RWPE1 (cell line): ENCODE measurements at places on chromosomes 1 and 21.

DNA sequence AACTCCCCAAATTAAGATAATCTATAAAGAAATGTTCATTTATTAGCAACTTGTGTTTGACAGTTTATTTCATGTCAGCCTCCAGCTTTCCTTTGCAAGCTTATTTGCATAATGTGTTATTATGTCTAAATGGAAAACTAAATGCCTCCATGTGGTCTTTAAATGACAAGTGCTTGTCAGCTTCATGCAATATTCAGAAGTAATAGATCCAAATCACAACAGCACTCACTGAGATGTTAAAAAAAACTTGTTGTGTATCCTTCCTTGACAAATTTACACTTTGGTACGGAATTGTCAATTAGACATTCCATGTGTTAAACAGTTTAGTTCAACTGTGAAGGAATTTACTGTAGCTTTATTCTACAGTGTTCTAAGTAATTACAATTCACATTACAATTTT lies 124.4 kb upstream of the PTBP2 start:
- no peak for DNase-seq

DNA sequence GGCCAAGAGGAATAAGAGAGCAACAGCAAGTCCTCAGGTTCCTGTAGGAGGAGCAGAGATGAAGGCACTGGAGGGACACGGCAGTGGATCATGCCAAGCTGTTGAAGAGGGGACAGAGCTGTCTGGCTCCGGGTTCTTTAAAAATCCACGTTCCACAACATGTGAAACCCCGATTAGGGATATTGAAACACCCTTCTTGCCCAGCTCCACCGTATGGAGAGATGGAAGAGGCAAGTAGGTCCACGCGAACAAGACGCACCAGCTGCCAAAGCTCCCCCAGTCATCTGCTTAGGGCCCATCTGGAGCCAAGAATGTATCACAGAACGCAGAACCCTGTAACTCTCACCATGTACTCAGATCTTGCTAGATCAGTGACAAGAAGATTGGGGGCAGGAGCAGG lies 3.9 kb downstream of the C1orf198 start:
- no peak for DNase-seq

GRCh38 chr1:101245246-101245927 lies 8.6 kb downstream of the S1PR1 start:
- no peak for DNase-seq

DNA sequence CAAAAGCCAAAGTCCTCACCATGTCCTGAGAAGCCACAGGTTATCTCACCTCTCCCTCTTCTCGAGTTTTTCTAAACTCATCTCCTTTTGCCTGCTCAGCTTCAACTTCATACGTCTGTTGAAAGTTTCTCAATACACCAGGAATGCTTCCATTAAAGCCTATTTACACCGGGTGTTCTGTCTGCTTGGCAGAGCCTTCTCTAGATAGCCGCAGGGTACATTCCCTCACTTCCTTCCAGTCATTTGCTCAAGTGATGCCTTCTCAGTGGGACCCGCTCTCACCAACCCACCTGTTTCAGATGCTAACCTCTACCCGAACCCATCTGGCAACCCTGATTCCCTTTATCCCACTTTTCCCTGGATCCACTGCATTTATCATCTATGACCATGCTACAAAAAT lies 257.0 kb upstream of the ADGRL2 start:
- DNase-seq, result no peak

- DNase-seq, result no peak
Observed at GRCh38 chr21:42733874-42734273, 80.5 kb downstream of the PDE9A start.
